ENCODE measurements at places on chromosomes 13 and 19.
A peak's percentile ranks its signal among the peaks of the same experiment; 100 is the strongest.

GRCh38 chr13:97191615-97192014 is 30.5 kb upstream of the MBNL2 start:
- DNase-seq: no peak

- DNase-seq: no peak
Observed at GRCh38 chr13:113845723-113846635, 17.9 kb downstream of the GAS6 start.

DNA sequence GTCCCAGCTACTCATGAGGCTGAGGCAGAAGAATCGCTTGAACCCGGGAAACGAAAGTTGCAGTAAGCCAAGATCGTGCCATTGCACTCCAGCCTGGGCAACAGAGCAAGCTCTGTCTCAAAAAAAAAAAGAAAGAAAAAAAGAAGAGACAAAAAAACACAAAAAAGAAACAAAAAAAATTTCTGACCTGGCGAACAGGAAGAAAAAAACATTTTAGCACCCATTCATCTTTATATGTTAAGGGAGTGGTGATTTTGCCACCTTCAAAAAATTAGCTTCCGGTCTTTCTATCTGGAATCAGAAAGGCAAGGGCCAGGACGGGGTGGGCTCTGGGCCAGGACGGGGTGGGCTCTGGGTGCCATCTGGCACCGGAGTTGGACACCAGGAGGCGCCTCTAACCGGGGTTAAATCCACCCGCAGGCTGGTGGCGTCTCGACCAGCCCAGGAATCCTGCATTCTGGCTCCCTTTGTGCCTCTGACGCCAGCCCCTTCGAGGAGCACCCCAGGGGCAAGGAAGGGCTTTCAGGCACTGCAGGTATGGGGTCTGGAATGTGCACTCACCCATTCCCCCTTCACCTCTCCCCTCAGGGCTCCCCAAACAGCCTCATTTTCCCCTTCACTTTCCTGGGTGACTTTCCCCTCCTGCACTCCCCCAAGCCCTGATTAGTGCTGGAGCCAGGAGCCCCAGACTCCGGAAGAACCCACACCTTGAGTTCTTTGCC is 10.4 kb upstream of the ZSWIM4 start:
- DNase-seq: peak; percentile 49

GRCh38 chr13:34411177-34411576 is 530.9 kb upstream of the NBEA start:
- no peak for DNase-seq

GRCh38 chr19:35943321-35944301 is 7.4 kb downstream of the LRFN3 start:
- no peak for DNase-seq
